Bronchial smooth muscle cell (primary cell): ENCODE measurements at places on chromosomes 11 and 22. TPM values are rescaled to one million over a fixed set of nuclear protein-coding genes. Genes with fewer than 3 reads are reported as not detected.

The SEPTIN5 gene
- total RNA-seq, result 16.9 and 51.3 TPM in 2 replicates

The AQP11 gene
- total RNA-seq, result 3.9 and 4.4 TPM in 2 replicates

The FGF3 gene
- not detected in 2 replicates for total RNA-seq

The MS4A3 gene
- total RNA-seq, result not detected in 2 replicates

The CECR2 gene
- not detected in 2 replicates for total RNA-seq

The POTEH gene
- not detected in 2 replicates for total RNA-seq

The CFAP68 gene
- total RNA-seq, result 9.5 and 13.0 TPM in 2 replicates

The MYOD1 gene
- total RNA-seq, result not detected in 2 replicates

The TUBA8 gene
- total RNA-seq, result 0.60 and 0.63 TPM in 2 replicates

The OR5B21 gene
- total RNA-seq, result not detected in 2 replicates

The OR52E4 gene
- not detected in 2 replicates for total RNA-seq

The SSH3 gene
- total RNA-seq, result 16.2 and 19.1 TPM in 2 replicates

The GNB1L gene
- total RNA-seq, result 4.2 and 4.3 TPM in 2 replicates

The OR8G5 gene
- total RNA-seq, result not detected in 2 replicates

The OR5AP2 gene
- total RNA-seq, result not detected in 2 replicates

The TRPC6 gene
- total RNA-seq, result 0.16 TPM in 1 of 2 replicates, not detected in the other

The FADS1 gene
- total RNA-seq, result 60.7 and 86.4 TPM in 2 replicates

The SULT4A1 gene
- 0.43 and 0.47 TPM in 2 replicates for total RNA-seq

The CHRM1 gene
- 0.09 TPM in 1 of 2 replicates, not detected in the other for total RNA-seq

The LMO1 gene
- not detected in 2 replicates for total RNA-seq

The SEC14L2 gene
- 9.1 and 19.1 TPM in 2 replicates for total RNA-seq

The CYP2D6 gene
- total RNA-seq, result 0.16 and 0.60 TPM in 2 replicates

The AMPD3 gene
- total RNA-seq, result 2.5 and 3.8 TPM in 2 replicates

The OR8H1 gene
- total RNA-seq, result not detected in 2 replicates

The LRRC51 gene
- total RNA-seq, result 3.9 and 13.5 TPM in 2 replicates

The HIRA gene
- total RNA-seq, result 16.6 and 16.7 TPM in 2 replicates

The ME3 gene
- total RNA-seq, result 23.0 and 29.8 TPM in 2 replicates

The ACR gene
- not detected in 2 replicates for total RNA-seq

The OAF gene
- 38.1 and 40.4 TPM in 2 replicates for total RNA-seq

The PNPLA5 gene
- total RNA-seq, result 0.16 TPM in 1 of 2 replicates, not detected in the other

The TSGA10IP gene
- 0.16 TPM in 1 of 2 replicates, not detected in the other for total RNA-seq

The CCDC88B gene
- 1.3 and 1.7 TPM in 2 replicates for total RNA-seq

The FOLR3 gene
- total RNA-seq, result 0.34 and 1.4 TPM in 2 replicates

The OR52E8 gene
- not detected in 2 replicates for total RNA-seq

The TRIM29 gene
- total RNA-seq, result 0.16 and 0.94 TPM in 2 replicates

The GGT1 gene
- total RNA-seq, result 0.69 and 0.95 TPM in 2 replicates

The TRIM44 gene
- total RNA-seq, result 6.3 and 8.0 TPM in 2 replicates

The PATE1 gene
- not detected in 2 replicates for total RNA-seq

The APOL6 gene
- 13.7 and 14.5 TPM in 2 replicates for total RNA-seq

The FUT4 gene
- total RNA-seq, result 2.7 and 3.2 TPM in 2 replicates

The CABP2 gene
- total RNA-seq, result not detected in 2 replicates

The FAM180B gene
- total RNA-seq, result 0.09 and 0.16 TPM in 2 replicates

The CTSW gene
- total RNA-seq, result not detected in 2 replicates

The GAL gene
- total RNA-seq, result 0.09 and 0.47 TPM in 2 replicates

The GGTLC2 gene
- not detected in 2 replicates for total RNA-seq

The DCDC1 gene
- 0.32 and 0.34 TPM in 2 replicates for total RNA-seq

The SMPD1 gene
- 40.0 and 41.3 TPM in 2 replicates for total RNA-seq

The TSPAN32 gene
- 0.09 and 0.47 TPM in 2 replicates for total RNA-seq

The RGL4 gene
- total RNA-seq, result under 0.01 TPM in 1 of 2 replicates, not detected in the other

The CBLIF gene
- not detected in 2 replicates for total RNA-seq

The DRD4 gene
- total RNA-seq, result under 0.01 TPM in 1 of 2 replicates, not detected in the other

The KCNQ1OT1 gene
- 3.9 and 6.3 TPM in 2 replicates for total RNA-seq

The PYGM gene
- 3.9 and 5.0 TPM in 2 replicates for total RNA-seq

The ARHGAP42 gene
- 1.6 and 3.9 TPM in 2 replicates for total RNA-seq

The ACCSL gene
- total RNA-seq, result not detected in 2 replicates

The KDELR3 gene
- 43.8 and 67.6 TPM in 2 replicates for total RNA-seq

The MAPK8IP2 gene
- 0.26 and 0.32 TPM in 2 replicates for total RNA-seq
